Cardiac atrium fibroblast (primary cell): ENCODE measurements at places on chromosomes 2 and 18. TPM values are rescaled to one million over a fixed set of nuclear protein-coding genes. Genes with fewer than 3 reads are reported as not detected.

The DRC1 gene
- not detected in 2 replicates for total RNA-seq

The C2orf15 gene
- not detected in 2 replicates for total RNA-seq

The GDF7 gene
- total RNA-seq, result 0.16 and 0.36 TPM in 2 replicates

The GATA6 gene
- total RNA-seq, result 61.4 and 72.6 TPM in 2 replicates

The SCTR gene
- total RNA-seq, result not detected in 2 replicates

The KHK gene
- 1.3 TPM in 1 of 2 replicates, not detected in the other for total RNA-seq

The RGPD6 gene
- total RNA-seq, result 12.0 and 13.7 TPM in 2 replicates

The AQP12A gene
- not detected in 2 replicates for total RNA-seq

The ARHGAP15 gene
- total RNA-seq, result not detected in 2 replicates

The CGREF1 gene
- 11.6 and 28.2 TPM in 2 replicates for total RNA-seq

The SATB2 gene
- total RNA-seq, result 1.3 and 1.6 TPM in 2 replicates

The GRP gene
- not detected in 2 replicates for total RNA-seq

The SLC14A1 gene
- total RNA-seq, result 0.49 TPM in 1 of 2 replicates, not detected in the other

The GREB1L gene
- 0.36 and 0.97 TPM in 2 replicates for total RNA-seq

The CTDP1 gene
- 16.6 and 19.0 TPM in 2 replicates for total RNA-seq

The CASP10 gene
- total RNA-seq, result 5.2 and 9.7 TPM in 2 replicates

The XRCC5 gene
- total RNA-seq, result 132 and 147 TPM in 2 replicates
